ENCODE measurements at places on chromosomes 7 and 10.

GRCh38 chr10:7045891-7046599 lies 364.8 kb downstream of the SFMBT2 start:
- no peak for DNase-seq

DNA sequence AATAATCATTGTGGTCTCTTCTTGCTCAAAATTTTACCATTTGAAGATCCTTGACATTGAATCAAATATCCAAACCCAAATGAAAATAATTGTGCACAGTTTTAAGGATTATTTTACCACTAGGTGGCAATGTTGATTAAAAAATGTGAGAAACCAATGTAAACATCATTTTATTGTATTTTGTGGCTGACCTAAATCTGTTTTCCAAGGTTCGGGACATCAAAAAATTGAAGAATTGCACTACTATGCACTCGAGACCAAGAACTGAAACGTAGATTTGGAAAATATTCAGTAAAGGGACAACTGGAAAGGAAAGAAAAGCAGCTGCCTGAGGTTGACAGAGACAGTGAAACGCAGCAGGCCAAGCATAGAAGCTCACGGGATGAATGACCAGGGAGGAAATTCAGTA lies 259.3 kb downstream of the SNX13 start:
- peak; percentile 44 for DNase-seq

GRCh38 chr10:97278491-97278989 lies 13.9 kb downstream of the ARHGAP19 start:
- DNase-seq = peak; percentile 21

- no peak for DNase-seq
These were observed 12.6 kb downstream of the CYP3A5 start for GRCh38 chr7:99667179-99667578.

DNA sequence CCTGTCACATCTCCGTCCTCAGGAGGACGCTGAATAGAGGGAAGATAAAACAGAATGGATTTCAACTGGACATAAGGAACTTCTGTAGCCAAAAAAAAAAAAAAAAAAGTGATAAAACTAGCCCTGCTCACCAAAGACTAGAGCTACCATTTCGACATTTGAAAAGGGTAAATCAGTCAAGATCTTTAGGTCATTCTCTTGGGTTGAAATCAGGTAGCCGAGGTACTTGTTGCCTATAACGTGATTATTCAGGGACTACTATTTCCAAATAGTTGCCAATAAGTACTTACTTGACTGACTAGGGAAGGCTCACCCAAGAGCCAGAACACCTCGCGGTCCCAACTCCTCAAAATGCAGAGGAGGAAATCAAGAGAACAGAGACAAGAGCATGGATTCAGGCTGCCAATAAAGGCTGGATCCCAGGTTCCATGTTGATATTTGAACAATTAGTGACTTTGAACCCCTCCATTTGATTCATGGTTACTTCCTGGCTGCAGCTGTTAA lies 2.0 kb downstream of the RHEB start:
- no peak for DNase-seq

- DNase-seq = no peak
These were observed 14.3 kb upstream of the DAGLB start for GRCh38 chr7:6461946-6462550.

GRCh38 chr7:20745702-20746101 lies 41.0 kb downstream of the SP8 start:
- DNase-seq = no peak

- DNase-seq = no peak
These were observed 76.4 kb downstream of the MAP3K8 start for GRCh38 chr10:30510184-30510931.

DNA sequence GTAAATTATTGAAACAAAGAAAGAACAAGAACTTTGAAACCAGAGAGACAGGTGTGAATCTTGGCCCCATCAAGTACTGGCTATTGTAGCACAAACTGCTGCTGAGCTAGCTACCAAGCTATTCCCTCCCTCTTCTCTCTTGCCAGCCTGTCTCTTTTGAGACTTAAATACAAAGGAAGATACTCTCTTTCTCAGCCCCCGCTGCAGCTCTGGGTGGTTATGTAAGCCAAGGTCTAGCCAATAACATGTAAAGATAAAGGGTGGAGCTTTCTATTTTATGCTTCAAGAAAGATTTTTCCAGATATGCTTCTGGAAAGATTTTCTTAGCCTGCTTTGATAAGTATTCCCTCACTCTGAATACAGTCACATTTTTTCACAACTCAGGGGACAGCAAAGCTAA lies 17.2 kb downstream of the BAZ1B start:
- DNase-seq = no peak

GRCh38 chr10:48958598-48959190 lies 19.1 kb upstream of the LRRC18 start:
- DNase-seq = no peak

DNA sequence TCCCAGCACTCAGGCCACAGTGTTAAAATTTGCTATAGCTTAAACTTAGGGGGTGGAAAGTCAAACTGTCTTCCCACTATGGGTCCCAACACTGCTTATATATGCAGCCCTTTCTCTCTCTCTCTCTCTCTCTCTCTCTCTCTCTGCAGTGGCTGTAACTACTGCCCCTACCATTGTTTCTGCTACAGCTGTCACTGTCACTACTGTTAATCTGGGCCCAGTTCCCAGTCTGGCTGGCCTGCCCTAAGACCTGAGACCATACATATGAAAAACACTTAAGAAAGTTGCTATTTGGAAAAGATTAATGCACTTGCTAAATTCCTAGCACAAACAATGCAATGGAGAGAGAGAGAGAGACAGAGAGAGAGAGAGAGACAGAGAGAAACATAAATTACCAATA lies 78.6 kb downstream of the THSD7A start:
- no peak for DNase-seq

GRCh38 chr10:79313911-79314439 lies 33.3 kb upstream of the PPIF start:
- DNase-seq = no peak

GRCh38 chr7:156466955-156467625 lies 173.5 kb upstream of the RNF32 start:
- DNase-seq = no peak

GRCh38 chr7:28570113-28570969 lies 158.0 kb downstream of the CREB5 start:
- no peak for DNase-seq

DNA sequence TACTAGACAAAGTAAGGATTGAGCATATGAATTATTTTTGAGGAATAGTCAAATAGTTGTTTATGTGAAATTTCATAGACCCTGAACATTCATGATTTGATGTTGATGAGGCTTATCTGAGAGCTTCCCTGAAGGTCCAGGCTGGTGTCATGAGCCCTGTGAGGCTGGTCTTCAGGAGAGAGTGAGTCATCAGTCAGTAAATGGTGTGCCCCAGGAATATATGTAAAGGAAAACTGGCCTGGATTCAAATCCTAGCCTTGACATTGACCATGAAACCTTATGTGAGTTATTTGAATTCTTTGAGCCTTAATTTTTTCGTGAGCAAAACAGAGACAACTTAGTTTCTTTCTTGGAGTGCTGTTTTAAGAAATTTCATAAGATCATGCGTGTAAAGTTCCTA lies 6.2 kb downstream of the TMEM236 start:
- DNase-seq = no peak

DNA sequence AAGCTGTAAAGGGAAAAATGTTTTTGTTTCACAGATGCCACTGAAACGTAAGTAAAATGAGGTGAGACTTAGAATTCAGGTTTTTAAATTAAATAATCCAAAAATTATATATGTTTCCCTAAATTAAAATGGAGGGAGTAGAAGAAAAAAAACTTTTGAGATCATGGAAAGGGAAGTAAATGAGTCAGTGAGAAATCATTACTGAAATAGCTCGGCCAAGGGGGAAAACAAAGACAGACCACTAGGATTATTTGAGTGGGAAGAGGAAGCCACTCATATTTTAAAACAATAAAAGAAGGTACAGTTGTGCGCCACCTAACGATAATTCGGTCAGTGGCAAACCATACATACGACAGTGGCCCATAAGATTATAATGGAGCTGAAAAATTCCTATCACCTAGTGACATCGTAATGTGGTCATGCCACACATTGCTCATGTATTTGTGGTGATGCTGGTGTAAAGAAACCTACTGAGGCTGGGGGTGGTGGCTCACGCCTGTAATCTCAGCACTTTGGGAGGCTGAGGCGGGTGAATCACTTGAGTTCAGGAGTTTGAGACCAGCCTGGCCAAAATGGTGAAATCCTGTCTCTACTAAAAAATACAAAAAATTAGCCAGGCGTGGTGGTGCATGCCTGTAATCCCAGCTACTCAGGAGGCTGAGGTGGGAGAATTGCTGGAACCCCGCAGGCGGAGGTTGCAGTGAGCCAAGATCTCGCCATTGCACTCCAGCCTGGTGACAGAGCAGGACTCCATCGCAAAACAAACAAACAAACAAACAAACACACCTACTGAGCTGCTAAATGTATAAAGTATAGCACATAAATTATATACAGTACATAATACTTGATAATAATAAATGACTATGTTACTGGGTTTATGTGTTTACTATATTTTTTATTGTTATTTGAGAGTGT lies 64.7 kb downstream of the MKX start:
- DNase-seq = no peak

DNA sequence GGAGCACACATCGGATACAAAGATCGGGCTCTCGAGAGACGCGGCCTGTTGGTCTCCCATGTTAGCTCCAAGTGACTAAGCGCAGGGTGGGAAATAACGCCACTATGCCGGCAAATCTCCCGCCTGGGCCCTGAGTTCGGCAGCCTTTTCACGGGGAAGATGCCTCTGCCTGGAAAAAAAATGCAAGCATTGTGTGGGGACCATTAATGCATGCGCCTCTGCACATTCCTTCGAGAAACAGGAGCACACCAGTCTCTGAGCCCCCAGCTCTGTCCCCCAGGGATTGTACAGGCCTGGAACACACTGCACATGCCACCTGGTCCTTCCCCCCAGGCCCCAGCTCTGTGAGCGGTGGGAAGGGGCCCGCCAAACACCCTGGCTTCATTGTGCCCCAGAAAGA lies 44.1 kb downstream of the FBXW4 start:
- no peak for DNase-seq

- DNase-seq = no peak
These were observed 107.7 kb upstream of the PCLO start for GRCh38 chr7:83270407-83270806.

DNA sequence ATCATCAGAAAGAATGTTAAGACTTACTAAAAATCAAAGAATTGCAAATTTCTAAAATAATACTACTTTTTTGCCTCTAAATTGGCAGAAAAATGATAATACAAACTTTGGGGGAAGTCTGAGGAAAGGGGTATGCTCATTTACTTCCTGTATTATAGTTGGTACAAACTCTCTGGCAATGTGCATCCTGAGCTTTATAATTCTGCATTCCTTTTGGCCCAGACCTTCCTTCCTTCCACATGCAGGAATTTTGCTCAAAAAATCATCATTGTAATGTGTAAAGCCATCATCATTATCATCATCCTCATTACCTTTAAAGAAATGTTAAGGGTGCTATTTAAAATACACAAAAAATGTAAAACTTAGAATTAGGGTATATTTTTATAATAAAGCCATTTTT lies 148.5 kb downstream of the ZNF438 start:
- DNase-seq = no peak

- peak; percentile 1 for DNase-seq
These were observed 33.0 kb upstream of the RET start for GRCh38 chr10:43043773-43044447.

DNA sequence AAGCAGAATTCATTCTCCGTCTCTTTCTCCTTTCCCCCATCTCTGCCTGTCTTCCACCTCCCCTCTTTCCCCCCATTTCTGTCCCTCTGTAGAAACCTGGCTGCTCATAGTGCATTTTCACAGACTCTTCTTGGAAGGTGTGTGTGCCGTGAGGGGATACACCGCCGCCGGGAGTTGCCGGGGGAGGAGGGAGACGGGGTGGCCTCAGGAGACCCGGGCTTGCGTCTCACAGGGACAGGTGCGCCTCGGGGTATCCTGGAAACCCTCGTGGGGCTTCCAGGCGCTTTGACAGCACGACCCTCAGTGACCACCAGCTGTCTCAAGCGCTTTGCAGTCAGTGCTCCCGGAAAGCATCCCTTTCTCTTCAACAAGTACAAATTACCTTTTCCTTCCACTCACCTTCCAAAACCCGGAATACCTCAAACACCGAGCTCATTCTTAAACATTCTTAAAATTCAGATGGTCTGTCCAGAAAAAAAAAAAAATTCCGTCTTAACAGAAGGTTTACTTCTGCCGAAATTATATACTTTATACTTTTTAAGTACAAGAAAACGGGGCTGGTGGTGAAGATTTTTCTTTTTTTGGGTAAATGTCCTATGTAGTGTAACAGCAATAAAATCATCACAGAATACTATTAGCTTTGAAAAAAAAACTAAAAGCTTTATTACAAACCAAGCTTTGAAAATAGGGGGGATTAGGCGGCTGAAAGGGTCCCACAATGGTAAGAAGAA lies 8.2 kb downstream of the EMX2 start:
- DNase-seq = no peak

- DNase-seq = no peak
These were observed 142.3 kb downstream of the XPNPEP1 start for GRCh38 chr10:109780997-109781396.

DNA sequence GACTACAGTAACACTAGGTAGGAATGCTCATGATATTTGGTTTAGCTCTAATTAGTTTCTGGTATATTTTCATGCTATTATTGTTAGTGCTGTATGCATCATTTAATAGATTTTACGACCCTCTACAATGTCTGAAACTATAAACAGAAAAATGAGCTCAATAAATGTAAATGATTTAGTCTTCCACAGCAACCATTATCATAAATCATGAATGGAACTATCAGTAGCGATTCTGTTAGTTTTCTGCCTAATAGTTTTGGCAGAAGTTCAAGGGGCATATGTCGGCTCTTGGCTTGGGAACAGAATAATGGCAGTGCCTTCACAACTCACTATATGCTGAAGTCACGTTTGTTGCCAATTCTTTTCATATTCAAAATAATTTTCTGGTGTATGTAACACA lies 494.8 kb downstream of the PARD3 start:
- peak; percentile 17 for DNase-seq

- DNase-seq = no peak
These were observed 14.5 kb upstream of the THSD7A start for GRCh38 chr7:11846361-11846955.

GRCh38 chr10:28327491-28327880 lies 24.6 kb upstream of the MPP7 start:
- DNase-seq = no peak

- DNase-seq = no peak
These were observed 211.6 kb upstream of the AGK start for GRCh38 chr7:141339603-141340002.

Data from NCI-H345 (cell line).